ENCODE measurements at places on chromosomes 3 and 15.

DNA sequence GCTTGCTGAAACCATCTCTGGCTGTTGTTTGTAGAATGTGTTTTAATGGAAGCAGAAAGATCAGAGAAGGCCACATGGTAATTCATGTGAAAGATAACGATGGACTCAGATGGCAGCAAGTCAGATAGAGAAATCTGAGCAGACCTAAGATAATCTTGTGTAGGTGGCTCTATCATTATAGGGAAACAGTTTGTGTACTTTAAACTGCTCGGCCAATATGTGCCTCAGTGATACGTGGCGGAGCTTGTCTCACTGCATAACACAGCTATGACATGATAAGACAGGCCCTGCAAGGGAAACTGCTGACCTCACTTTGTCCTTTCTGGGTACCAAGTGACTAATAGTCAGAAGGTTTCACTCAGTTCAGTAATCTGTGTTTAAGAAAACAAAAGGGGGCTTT is 51.0 kb downstream of the MME start:
- DNase-seq: no peak

GRCh38 chr15:100794008-100794407 is 85.6 kb upstream of the ALDH1A3 start:
- DNase-seq: no peak

GRCh38 chr15:63899193-63899592 is 65.4 kb upstream of the HERC1 start:
- no peak for DNase-seq

- no peak for DNase-seq
Observed at GRCh38 chr15:88701561-88702095, 62.8 kb downstream of the ISG20 start.

- no peak for DNase-seq
Observed at GRCh38 chr3:195809796-195810454, 1.8 kb downstream of the MUC4 start.
